ENCODE measurements at places on chromosomes 12 and 14.
A peak's percentile ranks its signal among the peaks of the same experiment; 100 is the strongest.

DNA sequence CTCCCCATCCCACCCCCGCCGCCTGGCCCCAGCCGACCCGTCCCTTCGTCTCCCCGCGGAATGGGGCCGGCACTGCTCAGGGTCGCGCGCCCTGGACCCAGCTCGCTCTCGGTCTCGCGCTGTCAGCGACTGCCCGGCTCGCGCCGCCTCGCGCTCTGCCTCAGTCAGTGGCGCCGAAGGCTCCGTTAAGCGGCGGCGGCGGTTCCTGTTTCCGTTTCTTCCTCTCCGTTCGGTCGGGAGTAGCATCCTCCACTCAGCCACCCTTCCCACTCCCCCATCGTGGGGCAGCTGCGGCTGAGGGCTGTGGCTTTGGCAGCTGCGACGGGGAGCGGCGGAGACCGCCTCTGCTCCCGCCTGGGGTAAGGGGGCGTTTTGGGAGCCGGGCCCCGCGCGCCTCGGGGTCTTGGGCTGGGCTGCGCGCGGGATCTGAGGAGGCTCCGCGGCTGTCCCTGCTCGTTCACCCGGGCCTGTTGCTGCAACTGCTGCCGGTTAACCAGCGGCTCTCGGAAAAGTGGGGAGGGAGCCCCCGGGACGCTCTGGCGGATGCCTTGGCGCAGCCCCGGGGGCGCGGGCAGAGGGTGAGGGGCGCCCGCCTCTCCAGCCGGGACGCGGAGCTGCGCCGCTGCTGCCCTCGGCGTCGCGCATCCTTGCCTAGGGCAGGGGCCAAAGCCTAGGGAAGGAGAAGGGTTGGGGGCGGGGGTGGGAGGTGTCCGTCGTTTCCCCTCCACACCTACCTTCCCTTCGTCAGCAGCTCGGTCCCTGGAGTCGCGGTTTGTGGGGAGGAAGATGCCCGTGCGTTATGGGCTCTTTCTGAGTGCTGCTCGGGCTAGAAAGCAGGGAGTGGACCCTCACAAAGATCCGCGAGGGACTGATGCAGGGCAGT is 567 bp downstream of the FUT8 start:
- peak; percentile 78 for DNase-seq

DNA sequence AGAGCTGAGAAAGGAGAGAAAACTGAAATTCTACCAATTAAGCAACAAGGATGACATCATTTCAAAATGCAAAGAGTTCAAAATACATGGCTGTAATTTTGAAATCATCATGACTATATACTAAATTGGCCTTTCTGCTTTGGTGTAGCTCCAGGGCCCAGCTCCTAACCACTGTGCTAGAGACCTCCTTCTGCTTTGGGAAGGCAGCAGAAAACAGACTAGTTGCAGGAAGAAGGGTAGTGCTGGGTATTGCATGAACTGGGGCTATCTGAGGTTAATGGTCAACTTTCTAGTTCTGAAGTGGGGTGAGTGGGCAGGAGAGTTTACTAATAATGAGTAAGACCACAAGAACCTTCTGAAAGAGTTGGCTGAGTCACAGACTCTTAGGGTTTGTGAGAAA is 66.2 kb downstream of the PTGER2 start:
- no peak for DNase-seq

DNA sequence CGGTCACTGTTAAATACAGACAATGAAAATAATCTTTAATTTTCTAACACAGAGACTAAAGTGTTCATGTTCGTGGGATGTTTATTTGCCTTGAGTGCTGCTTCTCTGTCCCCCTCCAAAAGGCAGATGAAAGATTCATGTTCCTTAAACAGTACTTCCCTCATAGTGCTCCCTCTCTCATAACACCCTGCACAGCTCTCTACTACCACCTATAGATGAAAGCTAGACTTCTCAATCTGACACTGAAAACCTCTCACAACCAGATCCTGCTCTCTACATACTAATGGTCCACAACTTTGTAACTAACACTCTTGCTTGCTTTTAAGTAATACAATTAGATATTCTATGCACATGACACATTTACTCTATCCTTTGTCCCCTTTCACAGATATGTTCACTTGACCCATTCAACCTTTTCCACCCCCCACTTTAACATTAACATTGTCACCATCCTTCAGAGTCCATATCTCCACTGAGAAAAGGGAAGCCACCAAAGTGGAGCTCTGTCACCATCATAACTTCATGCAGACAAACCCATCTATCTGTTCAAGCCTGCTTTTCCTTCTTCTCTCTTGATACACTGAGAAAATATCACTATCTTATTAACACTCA is 266.4 kb upstream of the USP15 start:
- no peak for DNase-seq

- no peak for DNase-seq
Observed at GRCh38 chr12:46200551-46200950, 68.3 kb downstream of the SLC38A1 start.

DNA sequence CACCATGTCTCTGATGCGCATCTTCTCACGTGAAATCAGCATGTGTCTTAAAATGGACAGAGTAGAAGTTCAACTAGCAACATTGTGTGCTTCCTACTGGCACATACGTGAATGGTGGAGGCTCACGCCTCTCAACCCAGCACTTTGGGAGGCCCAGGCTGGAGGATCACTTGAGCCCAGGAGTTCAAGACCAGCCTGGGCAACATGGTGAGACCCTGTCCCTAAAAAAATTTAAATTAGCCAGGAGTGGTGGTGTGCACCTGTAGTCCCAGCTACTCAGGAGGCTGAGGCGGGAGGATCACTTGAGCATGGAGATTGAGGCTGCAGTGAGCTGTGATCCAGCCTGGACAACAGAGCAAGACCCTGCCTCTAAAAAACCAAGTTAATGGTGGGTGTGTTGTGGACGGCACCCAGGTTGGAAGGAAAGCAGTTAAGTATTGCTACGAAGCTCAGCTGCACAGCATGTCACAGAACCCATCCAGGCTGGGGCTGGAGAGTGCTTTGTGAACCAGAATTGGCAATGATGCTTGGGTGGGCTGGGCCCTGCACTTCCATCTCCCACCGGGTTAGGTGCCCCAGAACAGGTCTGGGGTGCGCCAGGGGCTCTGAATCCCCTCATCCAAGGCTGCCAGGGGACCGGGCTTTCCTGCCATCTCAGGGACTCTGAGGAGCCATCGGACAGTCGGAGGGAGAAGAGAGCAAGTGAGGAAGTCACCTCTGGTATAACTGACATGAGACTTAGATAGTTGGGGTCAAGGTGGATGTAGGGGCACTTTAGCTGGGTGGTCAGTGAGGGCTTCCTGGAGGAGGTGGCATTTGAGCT is 33.0 kb upstream of the ULK1 start:
- no peak for DNase-seq

GRCh38 chr14:55470025-55470424 is 29.6 kb upstream of the TBPL2 start:
- DNase-seq, result no peak

GRCh38 chr12:59484575-59484974 is 111.3 kb upstream of the SLC16A7 start:
- no peak for DNase-seq

DNA sequence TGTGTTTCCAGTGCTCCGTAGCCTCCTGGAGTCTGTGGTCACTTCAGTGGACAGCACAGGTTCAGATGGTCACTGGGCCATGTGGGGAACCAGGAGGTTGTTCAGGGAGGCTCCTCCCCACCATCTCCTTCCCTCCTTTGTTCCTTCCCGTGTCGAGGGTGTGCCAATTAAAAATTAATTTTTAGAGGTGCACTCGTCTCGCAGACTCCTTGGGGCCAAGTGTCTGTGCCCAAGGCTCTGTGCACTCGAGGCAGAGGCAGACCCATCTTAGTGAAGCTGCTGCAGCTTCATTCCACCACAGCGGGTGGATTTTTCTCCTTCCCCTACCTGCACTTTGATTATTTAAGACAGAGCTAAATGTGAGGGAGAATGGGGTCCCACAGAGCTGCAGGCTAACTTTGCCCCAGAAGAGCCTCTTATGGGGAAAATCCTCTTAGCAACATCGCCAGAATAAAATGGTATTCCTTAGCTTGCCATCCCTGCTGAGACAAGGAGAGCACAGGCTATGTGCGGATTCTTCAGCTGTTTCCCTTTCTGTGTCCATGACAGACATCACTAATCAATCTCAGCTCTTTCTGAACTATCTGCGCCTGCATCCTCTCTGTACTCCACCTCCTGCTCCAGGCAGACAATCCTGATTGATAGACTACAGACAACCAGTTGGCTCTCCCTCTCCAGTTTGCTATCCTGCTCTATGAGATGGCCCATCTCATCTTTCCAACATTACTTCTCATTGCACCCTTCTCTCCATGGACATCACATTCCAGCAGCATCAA is 159.5 kb downstream of the VRK1 start:
- DNase-seq, result no peak

Measured in NCI-H1694 (cell line).